ENCODE measurements at places on chromosomes 11 and 22. TPM values are rescaled to one million over a fixed set of nuclear protein-coding genes. Genes with fewer than 3 reads are reported as not detected.

DNA sequence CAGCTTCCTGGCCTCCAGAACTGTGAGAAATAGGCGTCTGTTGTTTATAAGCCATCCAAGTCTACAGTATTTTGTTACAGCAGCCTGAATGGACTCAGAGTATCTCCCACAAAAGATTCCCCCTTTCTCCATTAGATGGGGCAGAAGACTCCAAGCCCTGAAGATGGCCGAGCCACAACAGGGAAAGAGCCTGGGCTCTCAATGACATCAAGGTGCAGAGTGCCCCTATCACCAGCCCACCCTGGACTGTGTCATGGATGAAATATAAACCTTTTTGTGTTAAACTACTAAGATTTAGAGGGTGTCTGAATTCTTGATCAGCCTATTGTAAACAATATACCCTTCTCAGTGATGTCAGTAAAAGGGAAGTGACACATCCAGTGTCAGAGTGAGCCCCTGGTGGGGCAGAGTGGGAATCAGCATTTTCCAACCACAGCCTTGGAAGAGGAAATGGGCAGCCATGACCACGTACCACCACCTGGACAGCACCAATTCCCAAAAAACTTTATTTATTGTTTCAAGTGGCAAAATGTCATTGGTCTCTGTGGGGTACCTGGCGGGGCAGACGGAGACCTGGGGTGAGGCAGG lies 25.5 kb downstream of the TNKS1BP1 start:
- no peak for DNase-seq
- no peak overlapping the region for H3K4me3 ChIP-seq
- no peak overlapping the region for H3K27ac ChIP-seq

DNA sequence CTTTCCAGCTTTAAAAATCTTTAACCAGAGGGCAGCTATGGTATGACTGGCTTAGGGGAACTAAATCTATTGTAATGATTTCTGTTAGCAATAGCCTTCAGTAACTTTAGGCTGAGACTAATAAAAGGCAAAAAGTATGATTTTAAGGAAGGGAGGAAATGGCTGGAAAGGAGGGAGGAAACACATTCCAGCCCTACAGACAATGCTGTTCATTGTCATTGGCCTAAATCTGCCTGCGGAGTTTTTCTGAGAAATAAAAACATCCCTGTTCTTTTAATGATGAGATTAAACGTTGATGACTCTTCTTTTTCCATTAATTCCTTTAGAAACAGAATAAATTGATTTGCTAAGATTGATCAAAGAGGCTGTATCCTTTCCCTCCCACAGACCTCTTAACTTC lies 99.6 kb upstream of the GRAMD1B start:
- DNase-seq, result no peak
- H3K4me1 ChIP-seq, result no peaks in the 10 kb centered on the region
- no peak overlapping the region for H3K4me3 ChIP-seq

DNA sequence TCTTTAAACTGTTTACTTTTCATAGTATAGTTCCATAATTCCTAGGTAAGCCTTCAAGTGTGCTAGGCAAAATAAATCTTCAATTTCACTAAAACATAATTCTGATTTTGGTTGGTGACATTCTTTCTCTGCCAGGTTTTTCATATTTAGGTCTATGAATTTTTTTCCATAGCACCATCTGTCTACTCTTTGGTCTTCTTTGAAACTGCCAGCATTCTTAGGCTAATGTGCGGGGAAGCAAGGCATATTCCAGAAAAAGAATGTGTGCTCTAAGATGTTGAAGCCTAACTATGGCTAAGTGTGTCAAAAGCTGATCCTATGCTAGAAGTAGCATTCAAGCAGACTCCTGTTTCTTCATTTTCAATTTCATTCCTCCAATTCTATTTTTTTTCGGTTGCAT lies 213.9 kb upstream of the C11orf87 start:
- H3K27me3 ChIP-seq, result no peaks in the 10 kb centered on the region
- H3K4me3 ChIP-seq, result no peak overlapping the region
- H3K27ac ChIP-seq, result no peak overlapping the region
- DNase-seq, result no peak

GRCh38 chr11:16347928-16348685 lies 8.2 kb downstream of the SOX6 start:
- no peaks in the 10 kb centered on the region for H3K36me3 ChIP-seq
- no peaks in the 10 kb centered on the region for H3K27me3 ChIP-seq

DNA sequence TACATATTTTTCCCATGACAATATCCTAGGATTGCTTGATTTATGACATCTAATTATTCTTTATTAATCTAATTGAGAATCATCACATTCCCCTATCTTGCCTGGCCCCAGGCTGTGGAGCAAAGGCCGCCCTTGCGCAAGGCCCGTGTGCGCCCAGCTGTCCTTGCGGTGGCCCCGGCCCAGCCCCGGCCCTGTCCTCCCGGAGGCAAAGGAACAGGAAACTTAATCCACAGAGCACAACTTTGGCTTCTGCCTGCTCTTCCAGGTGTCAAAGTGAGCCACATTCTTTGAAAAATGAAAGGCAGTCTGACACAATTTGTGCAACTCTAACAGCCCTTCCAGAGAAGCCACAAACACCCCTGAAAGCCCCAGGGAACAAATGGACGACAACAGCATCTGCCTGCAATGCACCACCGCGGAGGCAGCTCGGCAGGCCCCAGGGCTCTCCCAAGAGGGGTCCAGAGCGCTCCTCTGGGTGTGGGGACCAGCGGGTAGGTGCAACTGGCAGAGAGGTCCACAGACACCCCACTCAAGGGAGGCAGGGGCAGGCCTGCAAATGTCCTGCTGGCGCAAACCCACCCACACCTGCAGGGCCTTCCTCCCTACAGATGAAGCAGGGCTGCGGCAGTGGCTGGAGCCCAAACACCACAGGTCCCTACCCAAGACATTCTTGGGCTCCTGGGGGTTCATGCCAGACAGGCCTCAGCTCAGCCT lies 30.3 kb downstream of the GNB1L start:
- H3K4me1 ChIP-seq, result peaks cover 5% of the 10 kb centered on the region
- no peaks in the 10 kb centered on the region for H3K27me3 ChIP-seq
- no peak overlapping the region for H3K4me3 ChIP-seq
- H3K27ac ChIP-seq, result no peak overlapping the region
- DNase-seq, result peak; percentile 57
- H3K36me3 ChIP-seq, result no peaks in the 10 kb centered on the region

GRCh38 chr11:135043434-135043833 lies 631.4 kb upstream of the B3GAT1 start:
- H3K27ac ChIP-seq, result no peak overlapping the region
- no peak for DNase-seq
- H3K4me1 ChIP-seq, result no peaks in the 10 kb centered on the region
- no peak overlapping the region for H3K4me3 ChIP-seq
- no peaks in the 10 kb centered on the region for H3K36me3 ChIP-seq

GRCh38 chr22:50271519-50271970 lies 1.4 kb upstream of the MAPK11 start:
- peak; percentile 84 for DNase-seq
- no peaks in the 10 kb centered on the region for H3K27me3 ChIP-seq
- H3K36me3 ChIP-seq, result peaks cover 16% of the 10 kb centered on the region
- peak overlapping the region; percentile 56 for H3K4me3 ChIP-seq

DNA sequence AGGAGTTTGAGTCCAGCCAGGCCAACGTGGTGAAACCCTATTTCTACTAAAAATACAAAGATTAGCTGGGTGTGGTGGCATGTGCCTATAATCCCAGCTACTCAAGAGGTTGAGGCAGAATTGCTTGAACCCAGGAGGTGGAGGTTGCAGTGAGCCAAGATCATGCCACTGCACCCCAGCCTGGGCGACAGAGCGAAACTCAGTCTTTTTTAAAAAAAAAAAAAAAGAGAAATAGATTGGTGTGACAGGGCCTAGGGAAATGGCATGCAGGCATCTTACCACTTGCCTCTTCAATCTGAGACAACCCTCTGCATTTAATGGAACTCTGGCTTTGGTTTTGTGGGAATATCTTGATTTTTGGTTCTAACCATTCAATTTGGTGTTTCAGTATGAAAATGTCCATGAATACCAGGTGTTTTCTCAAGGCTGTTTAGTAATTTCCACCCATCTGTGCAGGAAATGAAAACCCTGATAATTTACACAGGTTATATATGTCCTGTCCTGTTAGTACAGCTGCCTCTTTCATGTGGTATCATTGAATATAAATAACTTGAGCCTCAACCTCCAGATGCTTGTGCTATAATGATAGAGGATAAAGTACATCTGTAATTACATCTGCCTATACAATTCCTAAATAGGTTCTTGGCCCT lies 8.4 kb downstream of the XBP1 start:
- DNase-seq, result no peak
- H3K27ac ChIP-seq, result no peak overlapping the region
- peaks cover 66% of the 10 kb centered on the region for H3K36me3 ChIP-seq
- peaks cover 26% of the 10 kb centered on the region for H3K4me1 ChIP-seq
- no peak overlapping the region for H3K4me3 ChIP-seq

GRCh38 chr11:43261775-43262174 lies 50.0 kb upstream of the API5 start:
- H3K27me3 ChIP-seq, result no peaks in the 10 kb centered on the region
- no peaks in the 10 kb centered on the region for H3K4me1 ChIP-seq
- DNase-seq, result no peak
- no peak overlapping the region for H3K27ac ChIP-seq
- no peaks in the 10 kb centered on the region for H3K36me3 ChIP-seq

DNA sequence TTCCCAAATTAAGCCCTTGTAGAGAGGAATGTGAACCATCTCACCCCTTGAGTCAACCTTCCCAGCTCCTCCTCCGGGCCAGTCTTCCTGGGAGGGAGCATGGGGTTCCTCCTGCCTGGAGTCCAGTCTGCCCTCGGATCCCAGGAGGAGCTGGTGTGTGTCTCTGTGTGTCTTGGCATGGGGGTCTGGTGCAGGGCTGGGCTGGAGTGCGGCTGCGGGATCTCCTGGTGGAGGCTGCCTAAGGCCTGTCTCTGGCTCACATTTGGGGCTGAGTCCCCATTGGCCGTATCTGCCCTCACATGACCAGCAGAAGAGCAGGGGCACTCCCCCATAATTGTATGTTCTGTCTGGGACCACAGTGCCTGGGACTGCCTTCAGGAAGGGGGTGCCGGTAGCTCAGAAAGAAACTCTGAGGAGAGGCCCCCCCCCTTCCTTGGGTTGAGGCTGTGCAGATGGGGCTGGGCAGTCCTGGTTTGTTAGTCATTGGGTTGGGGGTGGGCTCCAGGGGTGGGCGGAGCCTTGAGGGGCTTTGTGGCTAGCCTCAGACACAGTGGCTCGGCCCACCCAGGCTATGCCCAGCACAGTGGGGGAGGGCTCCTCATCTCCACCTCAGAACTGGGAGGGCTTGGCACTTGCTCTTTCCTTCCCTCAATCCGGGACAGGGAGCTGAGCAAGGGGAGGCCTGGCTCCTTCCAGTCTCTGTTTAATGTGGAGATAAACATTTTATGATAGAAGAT lies 2.9 kb downstream of the C1QTNF5 start:
- peaks cover 8% of the 10 kb centered on the region for H3K36me3 ChIP-seq
- peaks cover 33% of the 10 kb centered on the region for H3K4me1 ChIP-seq
- H3K27ac ChIP-seq, result peak overlapping the region; percentile 17
- DNase-seq, result peak; percentile 59

DNA sequence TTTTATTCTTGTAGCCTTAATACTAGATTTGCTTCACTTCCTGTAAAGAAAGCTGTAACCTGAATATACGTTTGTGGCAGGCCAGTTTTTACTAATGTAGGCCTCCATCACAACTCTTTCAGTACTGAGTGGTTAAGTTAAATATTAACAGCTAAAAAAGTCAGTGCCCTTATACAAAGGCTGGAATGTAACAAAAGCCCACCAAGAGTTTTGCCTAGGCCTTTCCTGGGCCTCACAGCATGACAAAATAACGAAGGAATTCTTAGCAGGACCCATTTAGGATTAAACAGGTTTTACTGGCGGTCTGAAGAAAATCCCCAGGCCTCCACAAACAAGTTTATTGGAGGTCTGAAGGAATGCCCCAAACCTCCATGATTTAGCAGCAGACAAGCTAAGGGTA lies 43.7 kb downstream of the PIWIL3 start:
- H3K27me3 ChIP-seq, result no peaks in the 10 kb centered on the region
- H3K4me3 ChIP-seq, result no peak overlapping the region
- H3K36me3 ChIP-seq, result no peaks in the 10 kb centered on the region
- no peak for DNase-seq
- H3K4me1 ChIP-seq, result no peaks in the 10 kb centered on the region

- H3K4me3 ChIP-seq, result no peak overlapping the region
- peaks cover 13% of the 10 kb centered on the region for H3K4me1 ChIP-seq
These were observed 5.0 kb downstream of the SCN2B start for GRCh38 chr11:118171269-118172062.

DNA sequence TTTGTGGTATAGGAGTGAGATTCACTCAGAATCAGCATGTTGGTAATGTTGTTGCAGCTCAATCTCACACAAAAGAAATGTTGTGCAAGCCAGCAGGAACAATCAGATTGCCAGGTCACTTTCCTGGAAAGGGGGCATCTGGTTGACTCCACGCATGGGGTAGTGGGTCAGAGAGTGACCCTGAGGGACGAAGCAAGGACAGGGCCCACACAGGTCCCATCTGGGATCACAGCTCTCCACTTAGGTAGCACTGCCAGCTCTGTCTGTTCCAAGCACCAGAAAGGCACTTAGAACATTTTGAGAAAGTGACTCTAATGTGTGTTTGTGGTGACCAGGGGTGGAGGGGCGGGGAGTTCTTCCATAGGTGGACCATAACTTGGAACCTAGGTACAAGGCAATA lies 109.5 kb downstream of the RASSF10 start:
- H3K4me3 ChIP-seq, result no peak overlapping the region
- DNase-seq, result no peak
- H3K27me3 ChIP-seq, result no peaks in the 10 kb centered on the region
- no peak overlapping the region for H3K27ac ChIP-seq
- H3K4me1 ChIP-seq, result no peaks in the 10 kb centered on the region

- no peak overlapping the region for H3K4me3 ChIP-seq
- no peaks in the 10 kb centered on the region for H3K27me3 ChIP-seq
These were observed 27.9 kb upstream of the RBMXL2 start for GRCh38 chr11:7060868-7061267.

The C22orf42 gene
- not detected for total RNA-seq

The ME3 gene
- total RNA-seq, result 24.7 TPM

The ASPHD2 gene
- total RNA-seq, result 1.2 TPM

The KRTAP5-9 gene
- not detected for total RNA-seq

The CREB3L1 gene
- 47.4 TPM for total RNA-seq

The LRRN4CL gene
- 2.0 TPM for total RNA-seq

The TUB gene
- 3.6 TPM for total RNA-seq

The YAP1 gene
- total RNA-seq, result 127 TPM

The PNPLA5 gene
- total RNA-seq, result not detected

The OTOG gene
- total RNA-seq, result not detected
